Bone marrow (tissue), 2 donors: ENCODE measurements at places on chromosomes 3 and 15.

DNA sequence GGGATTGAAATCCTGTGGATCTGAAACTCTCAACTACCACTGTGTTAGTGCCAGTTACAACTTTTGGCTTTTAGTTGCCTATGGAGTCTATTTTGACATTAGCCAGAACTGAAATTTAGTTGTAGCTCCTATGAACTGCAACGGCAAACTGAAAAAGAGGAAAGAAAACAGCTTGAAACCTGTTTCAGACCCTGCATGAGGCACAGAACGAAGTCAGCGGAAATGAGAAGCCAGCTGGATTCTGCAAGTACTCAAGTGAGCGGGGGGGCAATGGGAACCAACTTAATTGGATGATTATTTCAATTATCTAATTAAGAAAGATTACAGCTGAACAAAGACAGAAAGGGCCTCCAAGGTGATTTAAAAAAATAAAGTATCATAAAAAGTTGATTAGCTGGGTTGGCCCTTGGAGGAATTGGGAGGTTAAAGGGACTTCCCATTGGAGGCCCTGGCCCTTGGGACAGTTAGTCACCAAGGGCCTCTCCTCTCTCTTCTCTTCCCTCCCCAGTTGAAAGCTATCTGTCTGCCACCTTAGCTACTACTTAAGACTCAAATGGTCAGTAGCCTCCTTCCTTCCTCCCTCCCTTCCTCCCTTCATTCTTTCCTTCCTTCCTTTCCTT, 352.1 kb downstream of the SHQ1 start:
- DNase-seq = peak; percentile 88

- no peak for DNase-seq
Observed at GRCh38 chr3:50610181-50610971, 1.2 kb downstream of the CISH start.

GRCh38 chr3:70120357-70120966, 120.9 kb downstream of the SAMMSON start:
- peak; percentile 13 for DNase-seq

GRCh38 chr3:188446014-188446413, 292.1 kb downstream of the LPP start:
- no peak for DNase-seq

DNA sequence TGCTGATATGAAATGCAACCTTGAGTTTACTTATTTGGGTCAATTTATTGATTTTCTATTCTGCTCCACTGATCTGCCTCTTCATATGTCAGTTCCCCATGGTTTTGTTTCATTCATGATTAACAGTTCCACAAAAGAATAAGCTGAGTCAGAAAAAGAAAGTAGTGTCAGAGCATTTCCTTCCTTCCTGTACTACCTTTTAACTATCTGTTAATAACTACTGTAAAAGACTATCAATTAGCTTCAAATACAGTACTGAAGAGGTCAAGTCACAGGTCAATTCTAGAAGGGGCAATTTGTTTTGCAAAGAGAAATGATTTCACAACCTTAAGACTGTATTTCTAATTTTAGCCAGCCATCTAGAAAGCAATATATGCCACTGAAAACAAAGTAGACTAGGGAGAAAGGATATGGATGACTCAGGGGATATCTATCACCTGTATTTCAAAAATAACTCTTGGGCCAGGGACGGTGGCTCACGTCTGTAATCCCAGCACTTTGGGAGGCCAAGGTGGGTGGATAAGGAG, 129.5 kb downstream of the TFDP2 start:
- no peak for DNase-seq

DNA sequence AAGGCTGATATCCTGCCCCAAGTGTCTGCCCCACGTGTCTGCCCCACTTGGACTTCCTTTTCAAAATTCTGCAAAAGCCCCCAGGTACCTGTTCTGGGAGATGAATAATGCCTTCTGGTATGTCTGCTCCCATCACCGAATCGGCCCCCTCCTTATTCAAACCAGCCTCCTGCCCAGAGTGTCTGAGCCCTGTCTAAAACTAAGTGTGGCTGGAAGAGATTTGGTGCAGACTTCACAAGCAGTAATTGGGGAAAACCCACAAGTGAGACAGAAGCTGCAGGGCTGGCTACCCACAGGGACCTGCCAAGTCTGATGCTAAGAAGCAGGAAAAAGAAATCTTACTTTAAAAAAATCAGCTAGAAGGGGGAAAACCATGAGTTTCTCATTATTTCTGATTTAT, 85.1 kb downstream of the DUT start:
- no peak for DNase-seq

- no peak for DNase-seq
Observed at GRCh38 chr3:61780455-61781228, 219.3 kb downstream of the PTPRG start.

DNA sequence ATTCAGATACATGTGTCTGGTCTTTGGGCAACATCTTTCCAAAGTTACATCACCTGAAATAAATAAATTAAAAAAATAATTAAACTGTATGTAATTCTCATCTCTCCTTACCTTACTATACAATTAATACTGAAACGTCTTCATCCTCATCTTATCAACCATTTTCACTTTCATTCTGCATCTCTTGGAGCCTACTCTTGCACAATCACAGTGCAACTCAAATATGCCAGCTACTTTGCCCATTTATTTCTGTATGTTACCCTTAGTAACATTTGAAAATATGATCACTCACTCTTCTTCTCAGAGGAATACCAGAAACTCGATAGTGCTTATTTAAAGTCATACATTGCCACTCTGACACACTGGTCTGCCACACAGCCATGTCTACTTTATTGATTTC, 1357.1 kb upstream of the CADM2 start:
- DNase-seq = no peak

GRCh38 chr3:70815817-70816216, 503.4 kb upstream of the MDFIC2 start:
- DNase-seq = no peak
